ENCODE measurements at places on chromosomes 3 and 15.

GRCh38 chr3:3705090-3705775 lies 94.0 kb upstream of the LRRN1 start:
- no peak for DNase-seq

DNA sequence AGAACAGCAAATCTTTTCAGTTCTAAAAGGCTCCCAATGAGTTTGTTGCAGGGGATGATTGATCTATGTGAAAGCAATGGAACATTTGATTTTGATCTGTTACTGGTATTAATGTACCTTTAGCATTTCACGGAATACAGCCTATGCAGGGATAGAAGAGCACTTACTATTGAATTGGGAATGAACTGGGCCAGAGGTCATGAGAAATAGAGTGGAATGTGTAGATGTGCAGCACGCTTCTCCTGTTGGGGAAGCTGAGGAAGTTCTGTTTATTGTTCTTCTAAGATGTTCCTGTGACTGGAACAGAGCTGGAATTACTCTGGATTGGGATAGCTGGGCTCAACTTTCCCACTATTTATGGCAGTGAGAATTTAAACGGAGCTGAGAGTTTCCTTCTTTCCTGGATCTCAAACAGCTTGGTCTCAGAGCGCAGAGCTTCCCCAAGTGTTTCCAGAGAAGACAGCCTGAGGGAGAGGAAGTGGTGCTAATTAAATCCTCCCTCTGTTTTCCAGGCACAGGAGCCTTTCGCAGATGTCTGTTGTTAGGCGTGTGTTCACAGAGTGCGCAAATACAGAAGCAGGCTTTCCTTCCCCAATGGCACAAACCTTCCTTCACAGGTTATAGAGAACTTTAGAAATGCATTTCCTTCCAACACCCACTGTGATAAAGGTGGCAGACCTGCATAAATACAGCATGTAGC lies 32.5 kb downstream of the TPRG1 start:
- peak; percentile 16 for DNase-seq

DNA sequence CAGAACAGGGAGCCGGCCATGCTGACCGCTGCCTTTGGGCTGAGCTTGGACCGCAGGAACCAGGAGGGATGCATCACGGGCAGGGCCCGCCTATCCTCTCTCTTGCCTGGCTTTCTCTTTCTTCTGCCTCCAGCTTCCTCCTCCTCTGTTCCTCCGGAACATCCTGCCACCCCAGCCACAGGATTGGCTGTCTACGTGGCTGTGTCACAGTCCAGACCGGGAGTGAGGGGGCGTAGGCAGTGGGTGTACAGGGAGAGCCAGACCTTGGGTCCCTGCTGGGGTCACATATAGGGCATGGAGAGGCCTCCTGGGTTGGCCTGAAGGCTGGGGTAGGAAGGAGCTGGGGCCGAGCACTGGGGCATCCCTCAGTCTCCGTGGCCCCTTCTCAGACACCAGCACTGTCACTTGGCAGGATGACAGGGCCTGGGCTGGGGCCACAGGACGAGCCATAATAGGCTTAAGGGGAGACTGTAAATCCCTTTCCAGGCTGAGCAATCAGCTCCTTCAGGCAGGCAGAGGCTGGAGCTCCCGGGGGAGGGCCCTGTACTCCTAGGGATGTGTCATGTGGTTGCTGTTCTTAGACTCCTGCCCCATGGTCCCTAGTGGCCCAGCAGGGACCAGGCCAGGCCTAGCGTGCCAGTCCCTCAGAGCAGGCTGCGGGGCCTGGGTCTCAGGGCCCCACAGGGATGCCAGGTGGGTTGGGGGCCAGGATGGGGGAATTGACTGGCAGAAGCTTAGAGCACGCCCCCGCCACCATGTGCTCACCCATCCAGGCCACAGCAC lies 25.4 kb downstream of the LINGO1 start:
- DNase-seq: peak; percentile 57

DNA sequence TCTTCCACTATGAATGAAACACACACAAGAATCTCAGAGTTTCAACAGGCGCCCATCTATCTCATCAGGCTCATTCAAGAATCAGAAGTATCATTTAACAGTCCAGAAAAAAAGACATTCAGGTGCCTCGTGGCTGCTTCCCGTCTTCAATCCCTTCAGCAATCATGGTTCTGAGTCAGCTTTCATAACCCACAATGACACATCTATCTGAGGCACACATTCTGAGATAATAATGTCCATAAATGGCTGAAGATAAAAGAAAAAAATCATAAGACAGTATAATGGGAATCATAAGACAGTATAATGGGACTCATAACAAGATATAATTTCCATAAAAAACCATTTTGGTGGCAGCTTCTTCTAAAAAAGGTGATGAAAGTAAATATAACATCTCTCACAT lies 52.4 kb downstream of the TNIK start:
- DNase-seq: peak; percentile 81

GRCh38 chr15:46636206-46636605 lies 1001.4 kb downstream of the SQOR start:
- DNase-seq: peak; percentile 4

DNA sequence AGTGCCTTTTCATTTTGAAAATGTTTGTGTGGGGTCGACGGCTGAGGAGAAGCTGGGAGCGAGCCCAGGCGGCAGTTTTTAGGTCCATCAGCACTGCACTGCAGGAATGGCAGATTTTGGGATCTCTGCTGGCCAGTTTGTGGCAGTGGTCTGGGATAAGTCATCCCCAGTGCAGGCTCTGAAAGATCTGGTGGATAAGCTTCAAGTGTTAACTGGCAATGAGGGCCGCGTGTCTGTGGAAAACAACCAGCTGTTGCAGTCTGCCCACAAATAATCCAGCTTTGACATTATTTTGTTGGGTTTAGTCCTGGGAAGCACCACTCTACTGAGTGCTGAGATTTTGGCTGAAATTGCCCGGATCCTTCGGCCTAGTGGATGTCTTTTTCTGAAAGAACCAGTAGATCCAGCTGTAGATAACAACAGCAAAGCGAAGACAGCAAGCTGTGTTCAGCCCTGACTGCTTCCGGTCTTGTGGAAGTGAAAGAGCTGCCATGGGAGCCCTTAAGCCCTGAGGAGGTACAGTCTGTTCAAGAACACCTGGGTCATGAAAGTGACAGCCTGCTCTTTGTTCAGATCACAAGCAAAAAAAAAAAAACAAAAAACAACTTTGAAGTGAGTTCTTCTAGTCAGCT lies 13.1 kb upstream of the ANP32A start:
- no peak for DNase-seq

GRCh38 chr15:70293591-70294470 lies 196.1 kb upstream of the TLE3 start:
- no peak for DNase-seq

DNA sequence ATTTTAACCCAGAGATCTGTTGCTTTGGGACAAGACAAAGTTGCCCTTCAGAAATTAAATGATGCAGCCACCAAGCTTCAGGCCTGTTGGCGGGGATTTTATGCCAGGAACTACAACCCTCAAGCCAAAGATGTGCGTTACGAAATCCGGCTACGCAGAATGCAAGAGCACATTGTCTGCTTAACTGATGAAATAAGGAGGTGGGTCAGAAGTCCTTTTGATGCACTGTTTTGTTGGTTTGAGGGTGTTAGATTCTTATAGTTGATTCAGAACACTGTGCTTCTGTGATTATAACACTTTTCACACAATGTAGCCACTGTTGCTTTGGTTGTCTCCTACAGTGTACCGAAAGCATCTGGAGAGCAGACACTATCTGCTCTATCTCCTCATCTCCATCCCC lies 20.8 kb upstream of the NXPE3 start:
- DNase-seq: no peak

GRCh38 chr3:72844436-72844993 lies 3.7 kb downstream of the SHQ1 start:
- DNase-seq: no peak

GRCh38 chr15:69435985-69436384 lies 16.6 kb upstream of the RPLP1 start:
- DNase-seq: no peak

DNA sequence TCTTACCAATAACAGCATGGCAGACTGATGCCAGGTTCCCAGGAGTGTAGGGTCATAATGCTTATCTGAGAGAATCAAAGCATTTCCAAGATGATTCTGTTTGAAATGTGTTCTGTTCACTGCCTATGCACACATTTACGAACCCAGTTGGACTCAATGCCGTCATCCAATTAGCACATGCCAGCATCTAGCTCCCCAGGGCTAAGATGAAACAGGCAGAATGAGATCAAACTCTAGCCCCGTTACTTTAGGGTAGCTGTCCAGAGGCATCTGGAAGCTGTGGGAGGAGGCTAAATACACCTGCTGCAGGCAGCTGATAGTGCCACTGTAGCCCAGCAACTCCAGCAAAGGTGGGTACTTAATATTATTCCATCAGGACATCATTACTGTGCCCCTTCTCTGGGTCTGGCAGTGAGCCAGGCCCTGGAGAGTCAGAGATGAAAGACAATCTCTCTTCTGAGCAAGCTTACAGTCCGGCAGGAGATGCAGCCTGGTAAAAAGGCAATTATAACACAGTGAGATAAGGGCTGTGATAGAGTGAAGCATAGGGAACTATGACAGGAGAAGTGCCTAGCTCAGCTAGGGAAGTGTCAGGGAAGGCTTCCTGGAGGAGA lies 156.4 kb upstream of the PPP2R3A start:
- DNase-seq: no peak

DNA sequence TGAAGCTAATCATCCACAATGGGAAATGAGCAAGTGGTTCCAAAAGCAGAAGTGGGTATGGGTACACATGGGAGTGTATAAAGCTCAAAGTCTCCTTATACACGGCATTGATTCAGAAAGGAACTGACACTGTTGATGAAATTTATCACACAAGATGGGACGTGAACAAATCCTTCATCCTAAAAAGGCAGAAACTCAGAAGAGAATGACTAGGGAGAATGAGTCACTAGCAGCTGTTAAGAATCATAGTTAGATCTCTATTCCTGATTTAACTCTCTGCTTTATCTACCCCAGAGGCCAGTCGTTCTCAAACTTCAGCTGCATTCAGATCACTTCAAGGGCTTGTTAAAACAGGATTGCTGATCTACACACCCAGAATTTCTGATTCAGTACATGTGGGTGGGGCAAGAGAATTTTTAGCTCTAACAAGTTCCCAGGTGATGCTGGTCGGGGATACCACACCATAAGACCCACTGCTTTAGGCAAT lies 97.7 kb upstream of the PHLDB2 start:
- DNase-seq: peak; percentile 92

GRCh38 chr3:122921791-122922651 lies 105.5 kb downstream of the SEMA5B start:
- no peak for DNase-seq

DNA sequence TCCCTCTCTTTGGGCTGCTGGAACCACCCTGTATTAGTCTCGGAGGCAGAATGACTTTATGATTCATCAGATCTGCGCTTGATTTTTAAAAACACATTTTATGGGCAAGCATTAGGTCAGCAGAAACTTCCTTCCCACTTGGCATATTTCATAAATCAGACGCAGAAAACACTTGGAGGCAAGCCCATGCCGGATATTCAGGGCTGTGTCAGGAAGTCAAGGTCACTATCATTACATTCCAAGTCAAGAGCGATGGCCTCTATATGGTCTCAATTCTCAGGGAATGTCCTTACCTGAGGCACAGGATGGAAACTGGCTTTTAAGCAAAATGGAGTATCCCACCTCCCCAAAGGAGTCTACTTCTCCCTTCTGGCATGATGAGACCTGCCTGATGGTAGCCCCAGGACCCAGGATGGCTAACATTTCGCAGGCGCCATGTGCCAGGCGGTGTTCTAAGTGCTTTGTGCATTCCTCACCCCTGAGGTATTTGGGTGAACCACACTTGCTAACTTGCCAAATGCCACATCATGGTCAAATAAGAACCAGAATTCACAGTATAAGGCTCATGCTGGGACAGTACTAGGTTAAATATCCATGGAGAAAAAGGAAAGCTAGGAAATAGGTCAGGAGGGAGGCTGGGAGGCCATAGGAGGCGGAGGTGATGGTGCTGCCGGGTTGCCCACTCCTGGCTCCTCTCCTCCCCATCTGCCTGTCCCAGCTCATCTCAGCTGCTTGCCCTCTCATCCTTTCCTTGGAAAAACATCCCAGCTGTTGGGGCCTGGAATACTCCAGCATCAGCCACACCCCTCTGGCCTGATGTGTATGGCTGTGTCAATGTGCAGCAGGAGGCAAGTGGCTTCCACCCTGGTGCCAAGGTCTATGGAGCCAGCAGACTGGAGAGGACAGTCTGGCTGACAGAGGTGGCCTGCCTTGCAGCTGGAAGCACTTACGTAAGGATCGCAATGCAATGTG lies 18.8 kb downstream of the BCL2L10 start:
- peak; percentile 91 for DNase-seq

- DNase-seq: no peak
These were observed 11.8 kb downstream of the SLC28A2 start for GRCh38 chr15:45263854-45264253.

DNA sequence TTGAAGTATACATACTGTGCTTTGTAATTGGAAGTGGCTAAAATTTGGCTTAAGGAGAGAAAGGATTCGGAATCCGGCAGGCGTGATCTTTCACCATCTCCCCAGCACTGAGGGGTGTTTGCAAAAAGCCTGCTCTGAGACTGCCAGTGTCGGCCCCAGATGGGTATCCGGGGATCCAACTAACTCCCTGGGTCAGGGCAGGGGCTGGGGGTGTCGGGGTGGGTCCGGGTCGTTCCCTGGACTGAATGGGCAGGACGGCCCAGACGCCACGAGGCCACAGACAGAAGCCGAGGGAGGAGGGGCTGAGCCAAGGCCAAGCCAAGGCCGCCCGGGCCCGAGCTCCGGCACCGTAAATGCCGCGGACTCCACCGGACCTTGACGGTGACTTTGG lies 349 bp downstream of the PPIB start:
- no peak for DNase-seq

GRCh38 chr3:161500068-161500796 lies 3.6 kb downstream of the OTOL1 start:
- DNase-seq: peak; percentile 54

GRCh38 chr3:138186221-138186620 lies 880 bp upstream of the ARMC8 start:
- no peak for DNase-seq

GRCh38 chr3:193253986-193254660 lies 13.1 kb downstream of the PLAAT1 start:
- no peak for DNase-seq

DNA sequence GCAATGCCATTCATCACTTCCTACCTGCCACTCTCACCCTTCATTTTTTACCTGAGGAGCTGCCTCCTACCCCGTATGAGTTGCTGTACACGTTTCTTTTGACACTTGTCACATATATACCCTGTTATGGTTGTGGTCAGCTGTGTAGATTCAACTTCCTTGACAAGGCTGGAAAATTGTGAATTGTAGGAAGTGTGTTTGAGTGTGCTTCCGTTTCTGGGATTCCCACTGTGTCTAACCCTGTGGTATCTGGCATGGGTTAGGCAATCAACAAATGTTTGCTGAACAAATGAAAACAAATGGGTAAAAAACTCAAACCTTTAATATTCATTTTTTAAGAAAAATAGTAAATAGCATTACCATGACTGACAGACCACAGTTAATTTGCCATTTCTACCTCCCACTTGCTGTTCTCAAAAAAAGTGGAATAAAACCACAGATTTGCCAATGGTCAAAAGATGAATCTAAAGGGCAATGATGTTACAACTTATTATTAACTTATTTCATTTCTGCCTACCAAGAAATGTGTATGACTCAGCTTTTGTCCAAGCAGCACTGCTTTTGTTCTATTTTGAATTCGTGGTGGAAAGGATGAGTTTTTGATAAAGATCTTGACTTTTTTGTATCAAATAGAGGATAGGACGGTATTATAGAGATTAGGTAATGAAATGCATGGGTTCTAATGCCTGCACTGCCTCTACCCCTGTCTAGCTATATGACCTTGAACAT lies 404.6 kb downstream of the LPP start:
- DNase-seq: peak; percentile 22

- peak; percentile 34 for DNase-seq
These were observed 1.1 kb downstream of the GORASP1 start for GRCh38 chr3:39106281-39106811.
